Fibroblast of upper back skin (primary cell): ENCODE measurements at places on chromosomes 1 and 21.
A peak's percentile ranks its signal among the peaks of the same experiment; 100 is the strongest.

DNA sequence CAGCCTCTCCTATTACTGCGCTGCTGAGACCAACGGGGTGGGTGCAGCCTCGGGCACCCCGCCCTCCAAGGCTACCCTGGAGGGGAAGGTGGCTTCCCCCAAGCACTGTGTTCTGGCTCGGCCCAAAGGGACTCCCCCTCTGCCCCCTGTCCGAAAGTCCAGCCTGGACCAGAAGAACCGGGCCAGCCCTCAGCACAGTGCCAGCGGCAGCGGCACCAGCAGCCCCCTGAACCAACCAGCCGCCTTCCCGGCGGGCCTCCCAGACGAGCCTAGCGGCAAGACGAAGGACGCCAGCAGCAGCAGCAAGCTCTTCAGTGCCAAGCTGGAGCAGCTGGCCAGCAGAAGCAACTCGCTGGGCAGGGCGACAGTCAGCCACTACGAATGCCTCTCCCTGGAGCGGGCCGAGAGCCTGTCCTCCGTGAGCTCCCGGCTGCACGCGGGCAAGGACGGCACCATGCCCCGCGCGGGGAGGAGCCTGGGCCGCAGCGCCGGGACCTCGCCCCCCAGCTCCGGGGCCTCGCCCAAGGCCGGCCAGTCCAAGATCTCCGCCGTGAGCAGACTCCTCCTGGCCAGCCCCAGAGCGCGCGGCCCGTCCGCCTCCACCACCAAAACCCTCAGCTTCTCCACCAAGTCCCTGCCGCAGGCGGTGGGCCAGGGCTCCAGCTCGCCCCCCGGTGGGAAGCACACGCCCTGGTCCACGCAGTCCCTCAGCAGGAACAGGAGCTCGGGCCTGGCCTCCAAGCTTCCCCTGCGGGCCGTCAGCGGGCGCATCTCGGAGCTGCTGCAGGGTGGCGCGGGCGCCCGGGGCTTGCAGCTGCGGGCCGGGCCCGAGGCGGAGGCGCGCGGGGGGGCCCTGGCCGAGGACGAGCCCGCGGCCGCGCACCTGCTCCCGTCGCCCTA, 533.1 kb downstream of the KIF26B start:
- no peak for DNase-seq

DNA sequence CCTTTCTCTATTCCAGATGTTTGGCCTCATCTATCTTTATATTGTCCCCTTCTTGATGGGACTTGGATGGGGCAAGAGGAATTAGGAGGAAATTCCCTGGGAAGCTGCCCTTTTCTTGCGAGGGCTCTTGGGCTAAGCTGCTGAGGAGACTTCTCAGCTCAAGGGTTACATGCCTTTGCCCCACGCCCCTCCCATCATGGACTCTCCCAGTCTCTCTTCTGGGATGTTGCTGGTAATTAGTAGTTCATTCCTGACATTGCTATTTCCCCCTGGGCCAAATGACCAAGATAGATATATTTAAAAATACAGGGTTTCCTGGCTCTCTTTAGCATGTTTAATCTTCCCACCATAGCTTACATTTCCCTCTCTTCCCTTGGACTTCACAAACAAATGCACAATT, 90.6 kb upstream of the RALGPS2 start:
- peak; percentile 72 for DNase-seq

- no peak for DNase-seq
These were observed 4.2 kb downstream of the TFAP2E start for GRCh38 chr1:35577071-35577998.

DNA sequence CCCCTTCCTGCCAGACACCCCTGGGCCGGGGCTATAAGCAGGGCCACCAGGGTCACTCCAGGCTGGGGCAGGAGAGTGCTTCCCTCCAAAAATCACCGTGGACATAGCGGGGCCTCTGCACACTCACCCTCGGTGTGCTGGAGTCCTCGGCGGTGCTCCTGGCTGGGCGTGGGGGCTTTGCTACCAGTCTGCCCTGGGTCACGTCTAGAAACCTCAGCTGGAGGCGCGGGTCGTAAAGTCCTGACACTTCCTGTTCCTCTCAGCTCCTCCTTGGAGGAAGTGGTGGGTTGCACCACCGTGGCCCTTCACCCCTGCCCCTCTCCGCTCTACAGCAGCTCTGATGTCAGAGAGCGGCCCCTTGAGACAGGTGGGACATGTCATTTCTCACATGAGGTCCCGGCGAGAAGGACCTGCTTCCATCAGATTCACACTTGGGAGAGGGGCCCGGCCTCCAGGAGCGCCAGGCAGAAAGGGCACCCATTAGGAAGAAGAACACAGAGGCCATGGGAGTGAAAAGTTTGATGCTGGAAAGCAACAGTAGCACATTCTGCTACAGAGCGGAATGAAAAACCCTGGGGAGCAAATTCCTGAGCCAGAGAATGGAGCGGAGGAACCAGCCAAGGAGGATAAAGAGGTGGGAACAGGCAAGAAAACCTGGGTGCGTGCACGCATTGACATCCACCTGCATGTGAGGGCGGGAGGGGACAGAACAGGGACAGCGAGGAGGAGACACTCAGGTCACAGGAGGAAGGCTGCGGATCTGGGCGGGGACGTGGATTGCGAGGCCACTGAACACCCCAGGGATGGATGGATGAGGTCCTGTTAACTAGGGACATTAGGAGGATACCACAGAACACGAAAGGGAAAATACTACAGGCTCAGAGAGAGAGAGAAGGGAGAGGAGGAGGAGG, at the start of gene ITGB2:
TSS of gene ITGB2 (minus strand) at position 206 of the 911 bp plus-strand sequence. CDS start 10,117 bp downstream, outside the sequence.
- DNase-seq: no peak

- DNase-seq: no peak
These were observed 332.9 kb downstream of the PCP4 start for GRCh38 chr21:40200126-40200525.

DNA sequence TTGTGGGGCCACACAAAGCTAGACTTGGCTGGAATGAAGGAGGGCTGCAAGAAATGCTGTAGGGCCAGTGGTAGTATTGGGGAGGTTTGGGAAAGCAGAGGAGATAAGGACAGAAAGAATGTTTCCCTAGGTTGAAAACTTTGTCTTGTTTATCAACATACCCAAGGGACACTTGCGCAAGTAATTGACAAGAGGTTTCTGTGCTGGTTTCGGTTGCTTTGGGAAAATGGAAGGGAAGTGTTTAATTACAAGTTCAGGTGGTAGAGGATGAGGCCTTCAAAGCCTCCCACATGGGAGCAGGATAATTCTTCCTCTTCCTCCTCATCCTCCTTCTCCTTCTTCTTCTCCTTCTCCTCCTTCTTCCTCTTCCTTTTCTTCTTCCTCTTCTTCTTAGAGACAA, 182.1 kb upstream of the LMO4 start:
- no peak for DNase-seq

DNA sequence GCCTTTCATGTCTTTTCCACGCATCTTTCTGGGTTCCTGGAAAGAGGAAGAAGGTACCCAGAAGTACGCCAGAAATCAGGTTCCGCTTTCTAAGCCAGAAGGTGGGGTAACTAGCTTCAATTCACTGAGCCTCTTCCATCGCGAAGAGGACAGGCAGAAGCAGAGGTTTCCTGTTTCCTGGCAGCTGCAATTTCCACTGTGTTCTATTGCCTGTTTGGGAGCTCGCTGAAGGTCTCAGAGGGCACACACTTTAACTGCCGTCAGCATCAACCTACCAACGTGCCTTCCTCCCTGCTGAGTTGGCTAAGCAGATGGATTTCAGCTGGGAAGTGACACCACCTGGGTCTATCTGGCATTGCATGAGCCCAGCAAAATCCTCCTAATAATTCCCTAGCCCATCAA, 10.0 kb downstream of the NCF2 start:
- no peak for DNase-seq

- no peak for DNase-seq
These were observed 317.5 kb downstream of the HHAT start for GRCh38 chr1:210646258-210646616.

GRCh38 chr1:90387805-90388204, 329.3 kb downstream of the BARHL2 start:
- peak; percentile 32 for DNase-seq

DNA sequence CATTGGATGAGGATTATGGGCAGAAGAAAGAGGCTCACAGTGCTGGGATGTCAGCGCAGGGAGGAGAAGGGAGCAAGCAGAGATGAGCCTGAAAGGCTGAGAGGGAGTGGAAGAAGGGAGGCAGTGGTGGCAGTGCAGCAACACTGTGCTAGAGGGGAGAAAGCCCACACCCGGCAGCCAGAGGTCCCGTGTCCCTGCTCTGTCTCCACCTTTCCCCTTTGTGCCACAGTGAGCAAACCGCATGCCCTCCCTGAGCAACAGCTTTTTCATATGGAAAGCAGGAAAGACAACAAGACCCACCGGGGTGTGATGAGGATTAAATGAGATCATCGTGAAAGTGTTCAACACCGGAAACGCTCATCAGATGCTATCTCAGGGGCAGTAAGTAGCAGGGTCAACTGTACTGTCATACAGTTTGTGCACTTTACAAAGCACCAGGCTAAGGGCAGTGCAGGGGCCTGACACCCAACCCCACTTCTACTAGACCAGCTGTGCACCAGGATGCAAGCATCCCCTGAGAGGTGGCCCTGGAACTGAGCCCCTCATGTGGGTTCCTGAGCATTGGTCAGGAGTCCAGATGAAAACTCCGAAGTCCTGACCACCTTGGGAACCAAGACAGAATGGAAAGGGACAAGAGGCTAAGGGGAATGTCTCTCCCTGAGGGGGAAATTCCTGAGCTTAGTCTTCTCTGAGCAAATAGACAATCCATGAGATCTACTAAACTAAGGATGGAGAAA, 9.1 kb downstream of the NHLH1 start:
- DNase-seq: peak; percentile 36

- DNase-seq: peak; percentile 61
These were observed 21.8 kb downstream of the CAPN9 start for GRCh38 chr1:230768903-230769570.

DNA sequence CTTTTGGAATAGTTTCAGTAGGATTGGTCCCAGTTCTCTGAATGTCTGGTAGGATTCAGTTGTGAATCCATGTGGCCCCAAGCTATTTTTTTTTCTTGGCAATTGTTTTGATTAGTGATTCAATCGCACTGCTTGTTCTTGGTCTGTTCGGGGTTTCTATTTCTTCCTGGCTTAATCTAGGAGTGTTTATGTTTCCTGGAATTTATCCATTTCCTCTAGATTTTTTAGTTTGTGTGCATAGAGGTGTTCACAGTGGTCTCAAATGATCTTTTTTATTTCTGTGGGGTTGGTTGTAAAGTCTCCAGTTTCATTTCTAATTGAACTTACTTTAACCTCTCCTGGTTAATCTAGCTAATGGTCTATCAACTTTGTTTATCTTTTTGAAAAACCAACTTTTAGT, 117.6 kb downstream of the NME7 start:
- peak; percentile 12 for DNase-seq

DNA sequence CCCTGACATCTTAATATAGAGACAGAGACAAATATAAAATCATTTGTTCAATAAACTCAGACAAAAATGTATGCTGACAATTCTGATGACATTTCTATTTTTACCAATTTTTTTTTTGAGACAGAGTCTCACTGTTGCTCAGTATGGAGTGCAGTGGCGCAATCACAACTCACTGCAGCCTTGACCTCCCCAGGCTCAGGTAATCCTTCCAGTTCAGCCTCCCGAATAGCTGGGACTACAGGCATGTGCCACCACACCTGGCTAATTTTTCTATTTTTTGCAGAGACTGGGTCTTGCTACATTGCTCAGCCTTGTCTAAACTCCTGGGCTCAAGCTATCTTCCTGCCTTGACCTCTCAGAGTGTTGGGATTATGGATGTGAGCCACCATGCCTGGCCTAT, 13.6 kb upstream of the SIKE1 start:
- no peak for DNase-seq

- no peak for DNase-seq
These were observed 3.2 kb downstream of the NR0B2 start for GRCh38 chr1:26910343-26911160.

- DNase-seq: no peak
These were observed 165.4 kb downstream of the RUNX1 start for GRCh38 chr21:34883491-34884271.

DNA sequence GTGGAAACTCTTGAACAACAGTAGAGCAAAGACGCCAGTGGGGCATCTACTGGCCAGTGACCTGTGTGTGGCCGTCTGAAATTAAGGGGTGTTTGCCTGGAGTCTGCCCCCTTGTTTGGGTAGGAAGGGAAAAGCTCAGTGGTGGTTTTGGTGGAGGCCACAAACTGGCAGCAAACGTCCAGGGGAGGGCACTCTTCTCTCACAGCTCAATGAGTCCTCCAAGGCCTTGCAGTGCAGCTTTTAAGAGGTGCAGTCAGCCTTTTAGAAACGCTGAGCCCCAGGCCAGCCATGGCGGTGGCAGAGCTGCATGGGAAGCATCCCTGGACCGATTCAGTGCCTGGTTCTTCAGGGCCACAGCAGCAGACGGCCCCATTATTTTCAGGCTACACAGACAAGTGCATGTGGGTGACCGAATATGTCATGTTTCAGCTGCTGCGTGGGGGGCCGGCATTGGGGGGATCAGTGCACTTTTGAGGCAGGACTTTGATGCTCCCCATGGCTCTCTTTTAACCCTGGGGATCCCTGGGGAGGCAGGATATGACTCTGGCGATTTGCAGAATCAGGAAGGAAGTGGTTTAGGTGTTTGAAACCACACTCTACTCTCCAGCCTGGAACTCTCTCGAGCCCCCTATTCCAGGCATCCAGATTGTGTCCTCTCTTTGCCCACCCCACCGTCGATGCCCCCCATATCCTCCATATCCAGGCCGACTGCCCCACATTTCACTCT, 414.0 kb downstream of the PRDM2 start:
- peak; percentile 44 for DNase-seq

DNA sequence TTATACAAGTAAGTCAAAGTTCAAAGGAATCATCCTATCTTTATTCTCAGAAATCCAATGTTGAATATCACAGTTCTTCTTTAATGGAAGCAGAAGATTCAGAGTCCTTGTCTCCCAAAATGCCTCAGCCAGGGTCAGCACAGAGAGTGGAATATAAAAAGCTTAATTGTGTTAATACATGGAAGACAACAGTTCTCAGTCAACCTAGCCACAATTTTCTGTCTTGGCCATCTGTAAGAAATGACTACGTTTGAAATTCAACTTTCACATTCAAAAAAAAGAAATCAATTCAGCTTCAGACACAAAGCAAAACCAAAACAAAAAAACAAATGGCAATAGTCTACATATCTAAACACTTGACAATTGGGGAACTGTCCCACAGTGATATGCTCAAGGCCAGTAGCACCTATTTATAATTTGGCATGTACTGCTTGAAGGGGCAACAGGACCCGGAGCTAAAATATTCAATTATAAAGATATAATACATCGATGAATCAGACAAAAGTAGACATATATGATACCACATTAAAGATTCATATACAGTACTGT, 27.3 kb upstream of the GLIS1 start:
- DNase-seq: no peak

GRCh38 chr1:54274448-54274847, 74.5 kb downstream of the MRPL37 start:
- DNase-seq: no peak

GRCh38 chr1:167645625-167646414, 15.8 kb downstream of the RCSD1 start:
- no peak for DNase-seq
